ENCODE measurements at places on chromosomes 12 and 14.

DNA sequence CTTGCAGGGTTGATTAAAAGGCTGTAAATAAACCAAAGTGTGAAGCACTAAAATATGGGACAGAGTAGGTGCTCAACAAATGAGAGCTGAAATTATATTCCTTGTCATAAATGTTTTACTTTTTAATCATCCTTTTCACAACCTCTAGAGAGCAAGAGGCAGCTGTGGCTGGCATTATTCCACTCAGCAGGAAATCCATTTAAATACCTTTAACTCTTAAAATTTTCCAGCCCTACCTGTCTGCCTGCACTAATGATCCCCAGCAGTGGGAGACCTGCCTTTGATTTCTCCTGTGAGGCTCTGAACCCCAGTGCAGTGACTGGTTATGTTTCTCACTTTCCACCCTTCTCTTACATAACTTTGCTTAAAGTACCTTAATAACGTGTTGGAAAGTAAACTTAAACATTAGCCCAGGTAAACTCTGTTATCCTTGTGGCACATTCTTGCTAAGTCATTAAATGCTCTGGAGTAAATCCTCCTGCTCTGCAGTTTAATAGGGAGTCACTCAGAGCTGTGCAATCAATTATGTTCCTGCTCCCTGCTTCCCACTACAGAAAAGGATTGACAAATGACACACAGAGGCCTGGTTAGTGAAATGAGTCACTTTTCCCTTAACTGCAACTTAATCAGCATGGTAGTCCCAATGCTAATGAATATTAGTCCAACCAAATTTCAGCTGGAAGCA, 755.7 kb upstream of the USP15 start:
- no peak for DNase-seq

GRCh38 chr12:1203735-1204019, 212.7 kb downstream of the ERC1 start:
- no peak for DNase-seq

DNA sequence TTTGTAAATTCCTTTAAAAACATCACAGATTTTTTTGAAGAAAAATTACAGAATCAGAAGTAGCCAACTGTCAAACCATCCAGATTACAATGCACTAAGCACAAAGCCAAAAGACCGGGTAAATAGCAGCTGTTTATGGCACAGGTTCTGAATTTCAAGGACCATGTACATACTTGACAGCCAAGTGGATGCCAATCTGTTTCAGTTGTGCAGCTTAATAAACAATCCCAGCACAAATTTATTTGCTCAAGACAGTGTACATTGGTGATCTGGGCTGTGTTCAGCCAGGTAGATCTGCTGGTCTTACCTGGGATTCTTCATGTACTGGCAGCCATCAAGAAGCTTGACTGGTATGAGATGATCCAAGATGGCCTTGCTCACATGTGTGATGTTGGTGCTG, 229.8 kb upstream of the FLRT2 start:
- no peak for DNase-seq

GRCh38 chr14:61812347-61813095, 50.3 kb downstream of the SNAPC1 start:
- DNase-seq, result peak; percentile 7

- DNase-seq, result no peak
Observed at GRCh38 chr12:124582108-124582424, 14.7 kb upstream of the NCOR2 start.

DNA sequence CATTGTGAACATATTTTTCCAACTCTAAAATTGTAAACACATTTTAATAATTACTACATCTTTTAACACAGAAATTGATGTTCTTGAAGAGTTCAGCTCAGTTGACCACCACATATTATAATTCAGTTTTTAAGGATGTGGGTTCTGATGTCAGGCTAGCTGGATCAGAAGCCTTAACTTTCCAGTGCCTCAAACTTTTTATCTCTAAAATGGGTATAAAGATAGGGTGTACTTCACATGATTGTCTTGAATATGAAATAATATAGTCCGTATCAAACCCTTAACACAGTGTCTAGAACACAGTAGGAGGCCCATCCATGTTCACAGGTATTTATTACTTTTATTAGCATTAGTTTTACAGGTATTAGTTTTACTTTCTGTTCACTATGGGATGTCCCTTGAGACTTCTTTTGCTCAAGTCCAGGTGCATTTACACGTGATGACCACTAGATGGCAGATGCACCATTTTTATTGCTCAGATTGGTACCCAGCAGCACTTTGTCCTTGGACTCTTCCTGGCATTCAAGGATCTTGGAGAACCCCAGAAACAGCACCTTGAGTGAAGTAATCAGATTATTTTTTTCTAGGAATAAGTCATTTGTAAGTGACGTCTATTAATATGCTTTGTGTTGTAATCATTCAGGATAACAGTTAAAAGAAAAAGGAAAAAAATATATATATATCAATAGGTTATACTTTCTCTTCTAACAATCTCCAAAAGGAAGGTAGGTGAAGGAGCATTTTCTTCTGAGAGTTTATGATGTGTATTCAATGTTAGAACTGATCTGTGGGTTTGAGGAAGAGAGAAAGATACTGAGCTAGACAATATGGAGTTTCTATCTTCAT, 580.2 kb downstream of the ETNK1 start:
- DNase-seq, result peak; percentile 1

- no peak for DNase-seq
Observed at GRCh38 chr12:42756841-42757623, 167.5 kb upstream of the PRICKLE1 start.

DNA sequence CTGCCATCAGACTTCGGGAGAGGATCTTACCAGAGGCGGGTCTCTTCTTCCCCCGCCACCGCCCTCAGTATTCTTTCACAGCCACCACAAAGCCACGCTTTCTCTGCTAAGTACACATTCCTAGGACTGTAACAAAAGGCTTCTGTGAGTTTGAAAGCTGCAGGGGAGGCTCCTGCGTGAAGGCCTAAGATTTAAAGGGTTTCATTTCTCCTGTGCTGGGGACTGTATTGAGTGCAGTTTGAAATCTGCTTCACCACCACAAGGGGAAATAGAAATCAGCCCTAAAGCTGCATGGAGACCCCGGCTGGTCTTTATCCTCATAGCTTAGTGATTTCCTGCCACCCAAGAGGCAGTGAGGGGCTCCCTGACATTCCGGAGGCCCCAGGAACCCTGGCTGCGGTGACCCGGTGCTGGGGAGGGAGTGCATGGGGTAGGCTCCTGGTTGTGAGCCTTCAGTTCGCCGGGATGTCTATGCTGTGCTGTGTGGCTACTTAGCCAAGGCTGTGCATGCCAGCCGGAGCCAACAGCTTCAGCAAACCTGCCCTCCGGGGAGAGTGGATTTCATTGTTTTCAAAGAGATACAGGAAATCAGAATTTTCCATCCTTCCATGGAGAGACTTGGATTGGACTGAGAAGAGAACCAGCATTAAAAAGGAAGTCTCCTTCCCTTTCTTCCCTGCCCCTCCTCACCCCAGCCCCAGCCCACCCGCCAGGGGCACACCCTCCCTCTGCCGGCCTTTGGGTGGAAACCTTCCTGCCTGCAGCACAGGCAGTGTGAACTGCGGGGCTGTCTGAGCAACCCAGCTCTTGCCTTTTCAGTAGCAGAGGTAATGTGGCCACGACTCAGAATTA, 163.3 kb downstream of the ETV6 start:
- no peak for DNase-seq

DNA sequence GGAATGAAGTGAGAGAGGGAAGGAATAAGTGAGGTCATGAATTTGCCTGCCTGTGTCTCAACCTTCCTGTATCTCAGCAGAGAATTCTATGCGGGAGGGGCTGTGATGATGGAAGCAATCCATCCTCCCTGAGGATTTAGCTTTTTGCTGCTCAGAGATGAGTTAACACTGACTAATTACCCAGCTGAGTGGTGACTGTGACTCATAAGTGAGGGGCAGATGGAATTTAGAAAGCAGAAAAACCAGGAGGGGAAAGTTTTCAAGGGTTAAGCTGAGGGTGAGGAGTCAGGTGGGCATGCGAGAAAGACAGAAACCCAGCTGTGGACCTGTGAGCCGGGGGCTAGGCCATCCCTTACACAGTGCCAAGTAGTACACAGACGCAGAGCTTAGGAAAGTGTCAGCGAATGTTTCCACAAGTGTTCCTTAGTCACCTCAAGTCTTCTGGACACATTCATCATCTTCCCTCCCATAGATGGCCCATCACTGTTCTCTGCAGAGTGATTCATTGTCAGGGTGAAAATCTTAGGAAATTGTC, 277.9 kb downstream of the IPO8 start:
- DNase-seq, result no peak

- DNase-seq, result no peak
Observed at GRCh38 chr12:120588948-120589930, 8.0 kb upstream of the POP5 start.

DNA sequence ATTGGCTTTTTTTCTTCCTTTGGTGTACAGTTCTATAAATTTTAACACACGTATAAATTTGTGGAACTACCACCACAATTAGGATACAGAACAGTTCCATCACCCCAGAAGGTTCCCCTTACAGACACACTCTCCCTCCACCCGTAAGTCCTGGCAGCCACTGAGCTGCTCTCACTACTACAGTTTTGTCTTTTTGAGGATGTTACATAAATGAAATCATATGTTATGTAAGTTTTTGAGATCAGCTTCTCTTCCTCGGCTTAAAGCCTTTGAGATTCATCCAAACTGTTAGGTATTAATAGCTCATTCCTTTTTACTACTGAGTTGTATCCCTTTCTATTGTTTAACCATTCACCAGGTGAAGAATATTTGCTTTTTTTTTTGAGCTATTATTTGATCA, 74.3 kb upstream of the SLC24A4 start:
- no peak for DNase-seq

GRCh38 chr14:69354383-69355153, 43.5 kb downstream of the ERH start:
- DNase-seq, result peak; percentile 56

DNA sequence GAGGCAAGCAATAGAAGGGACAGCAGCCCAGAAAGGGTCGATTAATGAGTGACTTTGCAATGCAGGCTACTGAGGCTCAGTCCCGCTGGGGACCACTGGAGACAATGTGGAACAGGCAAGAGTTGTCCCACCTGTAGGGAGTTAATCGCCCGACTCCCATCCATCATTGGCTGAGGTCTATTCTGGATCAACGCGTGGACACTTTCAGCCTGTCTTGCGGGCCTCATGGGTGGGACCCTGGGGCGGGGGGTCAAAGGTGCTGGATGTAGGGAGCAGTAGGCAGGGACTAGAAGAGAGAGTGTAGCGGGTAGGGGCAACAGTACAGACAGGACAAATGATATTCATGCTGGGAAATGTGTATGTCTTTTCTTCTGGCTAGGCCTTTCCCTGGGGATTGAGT, 6.1 kb downstream of the IFI27L2 start:
- DNase-seq, result no peak

- DNase-seq, result no peak
Observed at GRCh38 chr14:83924259-83924658, 1605.7 kb upstream of the FLRT2 start.

GRCh38 chr12:88884600-88884999, 304.3 kb upstream of the KITLG start:
- DNase-seq, result no peak

Data from activated CD4-positive, alpha-beta T cell treated with anti-CD3 and anti-CD28 coated beads for 4 hours (primary cell).